Fibroblast of lung (primary cell): ENCODE measurements at places on chromosomes 7 and 10.

DNA sequence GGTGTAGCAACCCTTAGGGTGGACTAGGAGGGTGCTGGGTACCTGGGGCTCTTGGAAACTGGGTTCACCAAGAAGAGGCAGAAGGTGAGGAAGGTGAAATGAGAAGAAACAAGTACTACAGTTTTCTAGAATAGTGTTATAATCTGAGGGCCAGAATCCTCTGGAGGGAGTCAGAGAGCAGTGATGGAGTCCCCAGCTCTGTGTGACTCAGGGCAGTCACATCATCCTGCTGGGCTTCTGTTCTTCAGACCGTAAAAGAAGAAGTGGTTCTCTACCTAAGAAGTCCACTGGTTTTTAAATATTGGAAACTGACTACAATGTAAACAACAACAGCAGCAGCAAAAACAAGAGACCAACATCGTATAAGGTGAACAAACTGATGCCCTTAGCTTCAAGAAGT lies 197.3 kb downstream of the PRPF18 start:
- peak; percentile 50 for DNase-seq

DNA sequence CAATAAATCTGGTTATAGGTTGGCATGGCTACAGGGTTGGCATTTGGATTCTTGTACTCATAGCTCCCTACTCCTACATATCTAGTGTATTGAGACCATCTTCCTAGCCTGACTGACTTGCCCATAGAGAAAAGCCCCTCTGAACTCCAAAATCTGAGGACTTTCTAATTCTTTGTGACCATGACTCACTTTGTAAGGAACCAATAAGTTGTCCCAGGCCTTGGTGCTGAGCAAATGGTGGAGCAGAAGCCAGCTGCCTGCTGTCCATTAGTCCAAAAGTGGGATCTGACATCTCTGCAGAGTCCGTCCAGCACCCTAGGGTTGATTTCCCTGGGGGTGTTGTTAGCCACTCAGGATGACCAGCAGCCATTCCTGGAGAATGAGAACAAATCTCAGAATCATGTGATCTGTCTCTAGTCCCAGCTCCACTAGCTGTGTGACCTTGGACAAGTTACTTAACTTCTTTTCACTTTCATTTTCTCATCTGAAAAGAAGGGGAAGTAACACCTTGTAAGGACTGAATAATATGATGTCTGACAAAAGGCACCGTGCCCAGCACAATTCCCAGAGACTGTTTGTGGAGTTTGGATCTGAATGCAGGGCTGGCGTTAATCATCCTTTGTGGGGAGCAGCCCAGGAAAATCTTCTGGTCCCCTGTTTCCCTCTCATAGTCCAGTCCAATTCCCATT lies 44.1 kb downstream of the MTURN start:
- DNase-seq, result no peak

DNA sequence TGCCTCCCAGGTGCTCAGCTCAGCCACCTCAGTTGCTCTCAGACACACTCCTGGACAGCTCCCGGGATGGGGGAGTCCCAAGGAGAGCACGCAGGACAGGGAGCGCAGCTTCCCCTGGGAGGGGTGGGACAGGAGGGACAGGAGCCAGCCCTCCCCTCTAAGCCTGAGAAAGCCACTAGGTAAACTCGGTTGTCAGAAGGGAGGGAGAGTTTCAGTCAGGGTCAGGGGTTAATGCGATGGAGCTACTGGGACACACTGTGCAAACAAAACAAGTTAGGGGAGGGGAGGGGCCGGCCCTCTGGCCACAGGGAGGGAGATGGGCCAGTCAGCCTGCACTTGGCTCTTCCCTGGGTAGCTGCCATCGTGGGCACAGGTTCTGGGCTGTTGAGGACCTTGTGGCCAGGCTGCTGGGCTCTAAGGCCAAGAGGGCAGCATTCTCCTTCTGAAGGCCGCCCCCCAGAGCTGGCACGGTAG lies 31.1 kb downstream of the KAZALD1 start:
- DNase-seq, result no peak

GRCh38 chr7:95784796-95785195 lies 12.4 kb downstream of the DYNC1I1 start:
- no peak for DNase-seq

GRCh38 chr7:48351900-48352299 lies 180.6 kb downstream of the ABCA13 start:
- DNase-seq, result no peak

- peak; percentile 79 for DNase-seq
Observed at GRCh38 chr7:151700586-151701165, 176.2 kb downstream of the PRKAG2 start.

GRCh38 chr10:36479073-36479472 lies 646.3 kb upstream of the ANKRD30A start:
- DNase-seq, result no peak

- no peak for DNase-seq
Observed at GRCh38 chr7:78172267-78172757, 373.7 kb downstream of the PHTF2 start.

DNA sequence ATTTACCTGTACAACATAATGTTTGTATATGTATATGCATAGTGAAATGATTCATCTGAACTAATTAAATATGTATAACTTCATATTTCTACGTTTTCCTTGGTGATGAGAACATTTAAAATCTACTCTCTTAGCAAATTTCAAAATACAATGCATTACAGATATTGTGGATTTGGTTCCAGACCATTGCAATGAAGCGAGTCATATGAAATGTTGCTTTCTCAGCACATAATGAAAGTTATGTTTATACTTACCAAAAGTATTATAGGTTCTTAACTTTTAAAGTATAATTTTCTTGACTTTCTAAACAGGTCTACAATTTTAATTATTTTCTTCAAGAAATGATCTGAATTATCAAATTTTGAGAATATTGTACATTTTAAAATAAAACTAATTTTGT lies 189.2 kb downstream of the CSTF2T start:
- DNase-seq, result peak; percentile 54

DNA sequence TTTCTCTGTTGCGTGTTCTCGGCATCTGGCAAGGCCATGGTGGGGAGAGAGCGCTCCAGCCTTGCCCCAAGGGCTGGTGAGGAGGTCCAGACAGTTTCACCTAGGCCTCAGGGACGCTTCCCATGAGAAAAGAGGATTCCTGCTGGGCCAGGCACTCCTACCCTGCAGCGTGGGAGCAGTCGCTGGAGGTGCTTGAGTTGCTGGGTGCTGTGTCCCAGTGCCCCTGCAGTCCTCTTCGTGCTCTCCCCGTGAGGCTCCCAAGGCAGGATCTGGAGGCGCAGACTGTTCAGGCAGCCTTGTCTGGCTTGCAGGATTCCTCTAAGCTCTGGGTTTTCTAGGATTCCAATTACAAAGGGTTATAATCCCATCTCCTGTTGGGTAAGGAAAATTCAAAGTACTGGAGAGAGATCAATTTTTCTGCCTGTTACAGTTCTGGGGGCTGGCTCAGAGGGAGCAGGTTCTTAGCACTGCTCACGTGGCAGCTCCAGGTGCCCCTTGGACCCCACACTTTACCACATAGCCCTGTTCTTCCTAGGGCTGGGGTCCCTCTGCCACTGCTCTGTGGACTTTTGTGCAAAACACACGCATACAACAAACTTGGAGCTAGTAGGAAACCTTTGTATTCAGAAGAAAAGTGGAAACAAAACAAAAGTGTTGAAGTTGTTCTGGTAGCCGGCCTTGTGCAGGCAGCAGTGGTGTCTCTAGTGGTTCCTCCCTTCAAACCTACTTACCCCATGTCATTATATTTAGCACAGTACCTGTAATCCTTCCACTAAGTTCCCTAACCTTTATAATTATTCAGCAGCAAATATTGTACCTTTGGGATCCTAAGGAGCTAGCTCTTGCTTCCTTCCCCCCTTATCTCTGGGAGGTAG lies 60.5 kb downstream of the CCNY start:
- DNase-seq, result no peak

- peak; percentile 78 for DNase-seq
Observed at GRCh38 chr7:95209276-95209675, 115.1 kb downstream of the PON1 start.

DNA sequence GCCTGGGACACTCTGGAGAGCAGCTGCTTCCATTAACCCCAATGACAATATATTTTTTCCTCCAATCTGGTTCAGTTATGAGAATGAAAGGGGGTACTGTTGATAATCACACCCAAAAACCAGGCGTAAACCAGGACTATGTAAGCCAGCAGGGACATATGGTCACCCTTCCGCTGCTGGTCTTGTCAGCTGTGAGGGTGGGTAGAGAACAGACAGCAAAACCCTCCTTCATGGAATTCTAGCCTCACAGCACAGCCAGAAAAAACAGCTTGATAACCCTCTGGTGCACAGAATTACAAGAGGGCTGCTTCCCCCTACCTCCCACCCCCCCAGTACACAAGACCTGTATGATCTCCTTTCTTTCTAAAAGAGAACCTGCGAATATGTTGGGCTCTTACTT lies 368.8 kb upstream of the ZMIZ1 start:
- no peak for DNase-seq

DNA sequence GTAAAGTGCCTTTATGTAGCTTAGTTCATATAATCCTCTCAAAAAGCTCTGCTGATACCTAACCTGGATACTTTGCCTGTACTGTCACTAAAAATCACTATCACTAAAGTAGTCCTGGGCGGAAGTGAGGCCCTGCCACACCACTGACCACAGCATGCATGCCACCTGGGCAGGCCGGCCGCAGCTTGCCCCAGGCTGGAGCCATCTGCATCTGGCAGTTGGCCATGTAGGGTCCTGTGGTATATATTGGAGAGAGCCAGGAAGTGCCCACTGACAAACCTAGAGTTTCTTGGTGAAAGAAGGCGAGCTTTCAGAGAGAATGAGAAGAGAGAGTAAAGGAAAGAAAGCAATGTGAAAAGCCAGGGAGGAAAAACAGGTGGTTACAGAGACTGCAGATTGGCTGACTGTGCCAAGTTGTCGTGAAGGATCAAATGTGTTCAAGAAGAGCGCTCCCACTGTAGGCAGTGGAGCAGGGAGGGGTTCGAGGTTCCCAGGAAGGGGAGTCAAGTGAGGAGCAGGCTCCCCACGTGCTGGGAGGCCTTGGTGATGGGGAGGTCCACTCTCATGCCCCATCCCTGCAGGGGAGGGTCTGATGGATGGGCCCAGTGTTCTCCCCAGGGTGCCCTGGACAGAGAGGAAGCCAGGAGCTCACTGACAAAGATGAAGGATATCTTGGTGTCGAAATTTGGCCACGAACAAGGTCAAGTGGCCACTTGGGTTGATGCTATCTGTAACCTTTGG lies 13.6 kb downstream of the LOXL4 start:
- no peak for DNase-seq

GRCh38 chr10:78736926-78737630 lies 331.7 kb upstream of the ZMIZ1 start:
- no peak for DNase-seq

DNA sequence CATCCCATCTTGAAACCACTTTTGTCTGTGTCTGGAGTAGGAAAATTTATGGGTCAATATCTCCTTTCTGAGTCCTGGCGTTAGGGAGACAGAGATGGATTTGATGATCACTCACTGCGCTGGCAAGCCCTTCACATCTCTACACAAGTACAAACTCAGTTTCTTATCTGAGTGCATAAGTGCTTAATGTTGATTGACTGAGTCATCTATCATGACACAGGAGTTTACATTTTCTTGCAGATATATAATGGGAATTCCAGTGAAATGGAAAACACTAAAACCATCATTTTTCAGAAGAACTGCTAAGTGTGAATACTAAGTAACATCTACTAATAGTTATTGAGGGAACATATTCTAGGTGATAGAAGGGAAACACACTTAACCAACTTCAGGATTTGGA lies 763.9 kb upstream of the COBL start:
- DNase-seq, result no peak

GRCh38 chr10:79948976-79949722 lies at the start of gene SFTPD:
Gene SFTPD, minus strand, starts transcription at chr10:79949105. Its CDS starts 2,446 bp downstream, at chr10:79946659.
- DNase-seq, result no peak

GRCh38 chr7:155804431-155804831 lies 7.8 kb downstream of the SHH start:
- no peak for DNase-seq

- peak; percentile 54 for DNase-seq
Observed at GRCh38 chr10:100923580-100923979, 10.8 kb downstream of the SLF2 start.

DNA sequence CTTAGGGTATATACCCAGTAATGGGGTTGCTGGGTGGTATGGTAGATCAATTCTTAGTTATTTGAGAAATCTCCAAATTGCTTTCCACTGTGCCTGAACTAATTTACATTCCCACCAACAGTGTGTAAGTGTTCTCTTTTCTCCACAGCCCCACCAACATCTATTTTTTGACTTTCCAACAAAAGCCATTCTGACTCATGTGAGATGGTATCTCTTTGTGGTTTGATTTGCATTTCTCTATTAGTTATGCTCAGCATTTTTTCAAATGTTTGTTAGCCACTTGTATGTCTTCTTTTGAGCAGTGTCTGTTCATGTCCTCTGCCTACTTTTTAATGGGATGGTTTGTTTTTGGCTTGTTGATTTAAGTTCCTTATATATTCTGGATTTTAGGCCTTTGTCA lies 66.4 kb downstream of the MGAM2 start:
- DNase-seq, result peak; percentile 73

DNA sequence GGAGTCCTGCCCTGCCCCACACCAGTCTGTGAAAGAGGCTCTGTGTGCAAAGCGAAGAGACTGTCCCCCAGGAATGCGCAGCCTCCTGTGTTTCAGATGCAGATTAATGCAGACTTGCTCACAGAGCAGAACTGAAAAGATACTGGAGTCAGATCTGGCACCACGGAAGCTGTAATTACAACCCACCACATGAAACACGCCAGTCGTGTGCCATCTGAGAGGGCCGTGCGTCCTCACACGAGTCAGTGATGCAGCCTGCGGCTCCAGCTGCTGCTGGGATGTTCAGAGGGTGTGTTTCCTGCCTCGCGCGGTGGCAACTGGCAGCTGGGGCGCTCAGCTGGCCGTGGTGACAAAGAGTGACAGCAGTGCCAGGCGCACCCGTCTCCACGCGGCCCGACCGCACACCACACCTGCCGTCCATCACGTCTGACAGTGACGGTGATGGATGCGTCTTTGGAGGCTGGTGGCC lies 50.0 kb downstream of the NKX6-2 start:
- no peak for DNase-seq

DNA sequence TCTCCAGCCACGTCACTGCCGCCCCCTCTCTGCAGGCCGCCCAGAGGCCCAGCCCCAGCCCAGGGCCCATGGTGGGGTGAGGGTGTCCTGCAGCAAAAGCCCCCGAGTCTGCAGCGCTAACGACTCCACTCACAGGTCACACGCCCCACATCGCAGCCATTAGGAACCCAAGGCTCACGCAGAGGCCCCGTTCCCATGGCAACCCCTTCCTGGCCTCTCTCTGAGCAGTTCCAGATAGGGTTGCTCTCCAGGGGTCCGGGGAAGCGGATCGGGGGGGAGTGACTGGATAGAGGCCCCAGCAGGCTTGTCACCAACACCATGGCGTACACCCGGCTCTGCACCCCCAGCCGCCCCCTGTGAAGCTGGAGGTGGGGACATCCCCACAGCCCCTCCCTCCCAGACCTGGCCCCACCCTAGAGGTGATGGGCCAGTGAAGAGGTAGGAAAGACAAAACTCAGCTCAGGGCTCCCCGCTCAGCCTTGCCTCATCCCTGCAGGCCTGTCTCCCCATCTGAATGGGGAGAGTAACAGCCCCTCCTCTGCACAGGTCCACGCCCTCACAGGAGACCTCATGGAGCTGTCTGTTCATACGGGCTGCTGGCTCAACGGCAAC lies 41.2 kb downstream of the TNRC18 start:
- no peak for DNase-seq
